Stimulated activated CD4-positive, alpha-beta T cell treated with anti-CD3 and anti-CD28 coated beads, Interleukin-15, amount 100 ng/mL, for 1 hour (primary cell): ENCODE measurements at places on chromosomes 1 and 21.

- no peak for DNase-seq
Measured at GRCh38 chr1:165773324-165773965, 4.8 kb upstream of the TMCO1 start.

- no peak for DNase-seq
Measured at GRCh38 chr1:76268341-76268740, 193.8 kb downstream of the ST6GALNAC3 start.

- no peak for DNase-seq
Measured at GRCh38 chr1:180165509-180166435, 11.1 kb downstream of the QSOX1 start.

- peak; percentile 3 for DNase-seq
Measured at GRCh38 chr1:89519779-89520358, 4.8 kb upstream of the LRRC8B start.

- no peak for DNase-seq
Measured at GRCh38 chr1:187938092-187938491, 1109.3 kb downstream of the PLA2G4A start.

GRCh38 chr1:226712742-226713419 is 26.2 kb downstream of the ITPKB start:
- DNase-seq, result no peak

DNA sequence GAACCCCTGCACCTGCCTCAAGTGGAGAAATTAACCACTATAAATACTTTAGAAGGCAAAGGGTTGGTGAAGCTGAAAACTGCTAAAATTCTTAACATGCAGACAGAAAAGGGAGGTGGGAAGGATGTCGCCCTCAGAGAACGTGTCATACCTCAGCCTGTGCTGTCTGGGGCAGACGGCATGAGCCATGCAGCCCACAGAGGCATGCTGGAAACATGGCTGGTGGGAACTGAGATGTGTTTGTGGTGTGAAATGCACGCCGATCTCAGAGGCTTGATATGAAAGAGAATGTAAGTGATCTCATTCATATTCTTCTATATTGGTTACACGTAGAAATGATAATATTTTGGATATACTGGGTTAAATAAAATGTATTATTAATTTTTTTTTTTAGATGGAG is 16.3 kb downstream of the AGPAT3 start:
- no peak for DNase-seq

GRCh38 chr1:114428083-114428754 is 82.8 kb downstream of the TRIM33 start:
- DNase-seq, result no peak

GRCh38 chr1:65011983-65012382 is 45.6 kb upstream of the JAK1 start:
- no peak for DNase-seq

- no peak for DNase-seq
Measured at GRCh38 chr1:183600634-183601033, 10.4 kb upstream of the NCF2 start.

- DNase-seq, result no peak
Measured at GRCh38 chr1:8021676-8022266, 4.3 kb downstream of the ERRFI1 start.

DNA sequence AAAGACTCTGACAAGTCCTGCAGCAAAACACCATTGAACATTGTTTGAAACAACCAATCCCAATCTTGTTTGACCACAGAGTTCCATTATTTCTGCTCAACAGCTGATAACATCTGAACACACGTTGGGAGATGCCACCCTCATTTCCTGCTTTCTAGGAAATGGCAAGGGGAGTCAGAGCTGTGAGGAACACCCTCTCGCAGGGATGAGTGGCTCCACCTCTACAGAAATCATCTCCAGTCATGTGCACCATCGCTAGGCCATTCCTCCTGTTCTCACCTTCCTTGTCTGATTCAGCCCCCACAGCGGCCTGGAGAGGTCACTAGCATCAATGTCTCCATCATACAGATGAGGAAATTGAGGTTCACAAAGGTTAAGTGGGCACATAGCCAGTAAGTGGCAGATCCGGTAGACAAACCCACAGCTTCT is 22.4 kb upstream of the RUNX3 start:
- no peak for DNase-seq

GRCh38 chr1:232664844-232665777 is 35.2 kb upstream of the SIPA1L2 start:
- no peak for DNase-seq

GRCh38 chr1:223216074-223216473 is 73.0 kb upstream of the TLR5 start:
- no peak for DNase-seq

GRCh38 chr21:44751799-44752636 is 40.6 kb upstream of the TSPEAR start:
- no peak for DNase-seq

GRCh38 chr1:179353546-179353945 is 12.2 kb upstream of the AXDND1 start:
- DNase-seq, result no peak

GRCh38 chr21:40768056-40768455 is 78.9 kb downstream of the DSCAM start:
- no peak for DNase-seq

DNA sequence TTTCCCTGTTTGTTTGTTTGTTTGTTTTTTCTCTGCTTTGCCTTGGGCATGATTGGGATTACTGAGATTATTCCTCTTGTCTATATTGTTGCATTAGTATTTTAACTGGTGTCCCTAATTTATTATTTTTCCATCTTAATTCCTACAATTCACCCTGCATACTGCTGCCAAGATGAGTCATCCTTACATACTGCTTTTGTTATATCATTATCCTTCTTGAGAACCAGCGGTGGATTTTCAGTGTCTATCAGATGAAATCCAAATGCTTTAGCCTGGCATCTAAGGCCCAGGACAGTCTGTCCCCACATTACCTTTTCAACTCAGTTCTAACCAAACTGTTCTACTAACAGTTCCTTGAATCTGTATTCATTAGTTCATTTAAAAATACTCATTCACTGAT is 101.7 kb downstream of the OLFML2B start:
- DNase-seq, result no peak

- DNase-seq, result no peak
Measured at GRCh38 chr1:28295936-28296335, 32.9 kb upstream of the MED18 start.

DNA sequence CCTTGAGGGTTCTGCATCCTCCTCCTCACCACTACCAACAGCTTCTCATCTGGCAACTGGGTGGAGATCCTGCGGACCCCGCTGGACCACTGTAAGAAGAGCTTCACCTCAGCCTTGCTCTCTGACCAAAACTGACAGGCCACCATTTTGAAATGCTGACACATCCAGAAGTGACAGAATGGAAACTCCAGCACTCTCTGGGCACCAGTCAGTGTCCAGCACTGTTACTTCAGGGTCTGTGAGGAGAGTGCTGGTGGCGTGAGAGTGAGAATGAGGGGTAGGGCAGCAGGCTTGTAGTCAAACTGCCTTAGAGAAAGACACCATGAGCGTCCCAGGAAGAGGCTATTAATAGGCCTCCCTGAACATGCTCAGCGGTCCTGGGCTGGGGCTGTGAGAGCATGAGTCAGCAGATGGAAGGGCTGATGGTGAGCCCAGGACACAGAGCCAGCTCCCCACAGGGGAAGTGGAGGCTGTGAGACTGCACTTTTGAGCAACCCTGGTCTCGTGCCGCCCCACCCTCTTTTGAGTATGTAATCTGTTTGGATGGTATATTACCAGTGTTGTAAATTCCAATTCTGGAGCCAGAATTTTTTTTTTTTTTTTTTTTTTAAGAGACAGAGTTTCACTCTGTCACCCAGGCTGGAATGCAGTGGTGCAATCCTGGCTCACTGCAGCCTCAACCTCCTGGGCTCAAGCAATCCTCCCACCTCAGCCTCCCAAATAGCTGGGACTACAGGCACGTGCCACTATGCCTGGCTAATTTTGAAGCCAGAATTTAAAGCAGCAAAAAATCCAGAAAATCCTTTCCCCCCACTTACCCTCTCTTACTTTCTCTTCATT is 34.4 kb upstream of the SLC30A1 start:
- no peak for DNase-seq

- peak; percentile 26 for DNase-seq
Measured at GRCh38 chr1:198681831-198682759, 43.3 kb downstream of the PTPRC start.
